Colonic mucosa (tissue), 4 donors: ENCODE measurements at places on chromosomes 7 and 10. TPM values are rescaled to one million over a fixed set of nuclear protein-coding genes. Genes with fewer than 3 reads are reported as not detected.
A peak's percentile ranks its signal among the peaks of the same experiment; 100 is the strongest.

DNA sequence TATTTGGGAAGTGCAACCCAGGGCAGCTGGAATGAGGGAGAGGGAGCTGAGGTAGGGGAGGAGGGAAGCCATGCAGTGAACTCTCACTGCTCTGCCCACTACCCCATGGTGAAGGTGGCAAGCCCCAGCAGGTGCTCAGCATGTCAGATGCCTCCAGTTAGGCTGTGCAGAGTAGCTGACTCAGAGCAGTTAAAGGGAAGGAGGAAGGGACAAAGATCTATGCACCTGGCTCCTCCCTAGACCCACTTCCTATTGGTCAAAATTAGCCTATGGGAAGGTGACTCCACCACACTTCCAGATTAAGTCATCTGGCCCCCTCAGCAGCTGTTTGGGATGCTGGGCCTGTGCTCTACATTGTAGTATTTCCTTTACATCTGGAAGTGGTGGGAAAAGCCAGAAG, 125.7 kb upstream of the MTPN start:
- no peak for DNase-seq

The NODAL gene
- 0.17 TPM for total RNA-seq

- peak; percentile 91 for DNase-seq
Measured at GRCh38 chr10:101782811-101783735, at the start of gene NPM3. NPM3 (minus strand) TSS chr10:101783446; CDS start chr10:101783390, 56 bp downstream.

DNA sequence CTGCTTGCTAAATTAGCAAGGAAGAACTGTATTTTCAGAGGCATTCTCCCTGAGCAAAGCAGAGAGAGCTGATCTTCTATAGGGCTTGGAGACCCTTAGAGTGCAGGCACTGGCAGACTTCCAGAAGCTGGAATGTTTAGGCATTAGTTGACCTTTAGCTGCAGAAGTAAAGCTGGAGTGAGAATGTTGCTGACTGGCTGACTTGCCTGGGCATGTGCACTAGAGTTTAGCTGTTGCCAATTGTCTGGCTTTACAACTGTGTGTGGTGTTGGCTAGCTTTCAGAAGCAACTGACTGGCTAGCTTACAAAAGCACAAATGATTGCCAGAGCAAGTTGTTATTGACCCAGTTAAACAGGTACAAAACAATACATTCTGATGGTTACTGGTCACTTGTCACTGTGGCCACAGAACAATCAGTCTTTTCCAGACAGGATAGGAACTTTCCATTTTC, 25.1 kb downstream of the FAM13C start:
- peak; percentile 28 for DNase-seq

GRCh38 chr10:22042557-22043326, 39.2 kb upstream of the DNAJC1 start:
- DNase-seq, result no peak

The URGCP gene
- total RNA-seq, result 45.5 TPM

DNA sequence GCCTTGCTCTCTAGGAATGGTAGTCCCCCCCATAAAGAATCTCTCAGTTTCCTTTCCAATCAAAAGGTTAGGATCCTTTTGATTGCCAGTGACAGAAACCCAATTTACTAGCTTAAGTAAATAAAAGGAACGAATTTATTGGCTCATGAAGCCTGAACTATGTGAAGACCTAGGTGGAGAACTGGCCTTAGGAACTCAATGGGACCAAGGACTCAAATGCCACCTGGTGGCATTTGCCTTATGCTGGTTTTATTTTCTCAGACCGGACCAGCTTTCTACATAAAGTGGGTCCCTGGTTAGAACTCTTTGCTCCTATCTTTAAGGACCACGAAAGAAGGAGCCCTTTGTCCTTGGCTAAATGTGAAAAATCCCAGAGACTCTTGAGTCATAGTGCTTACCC, 25.4 kb downstream of the CFTR start:
- no peak for DNase-seq

The PDE6C gene
- total RNA-seq, result not detected

GRCh38 chr10:43132867-43133787, 5.1 kb upstream of the CSGALNACT2 start:
- peak; percentile 9 for DNase-seq

GRCh38 chr10:71880425-71881306, 29.6 kb upstream of the PSAP start:
- DNase-seq, result no peak

DNA sequence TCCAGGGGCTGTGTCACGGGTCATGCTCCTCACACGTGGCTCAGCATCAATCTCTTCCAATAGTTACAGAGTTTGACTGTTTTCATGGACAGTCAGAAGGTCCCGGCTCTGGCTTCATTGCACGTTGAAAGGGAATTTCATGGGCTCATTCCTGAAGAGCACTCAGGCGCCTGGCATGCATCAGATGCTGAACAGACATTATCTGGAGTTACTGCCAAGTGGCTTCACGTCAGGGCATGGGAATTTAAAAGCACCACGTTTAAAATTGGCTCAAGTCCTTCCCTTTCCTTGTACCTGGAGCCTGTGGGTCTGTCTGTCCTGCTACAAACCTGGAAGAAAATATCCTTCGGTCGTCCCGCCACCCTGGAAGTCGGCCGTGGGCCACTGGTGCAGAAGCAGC, 50.4 kb downstream of the CFAP46 start:
- DNase-seq, result no peak

- no peak for DNase-seq
Measured at GRCh38 chr7:45160417-45160881, 2.9 kb downstream of the RAMP3 start.

DNA sequence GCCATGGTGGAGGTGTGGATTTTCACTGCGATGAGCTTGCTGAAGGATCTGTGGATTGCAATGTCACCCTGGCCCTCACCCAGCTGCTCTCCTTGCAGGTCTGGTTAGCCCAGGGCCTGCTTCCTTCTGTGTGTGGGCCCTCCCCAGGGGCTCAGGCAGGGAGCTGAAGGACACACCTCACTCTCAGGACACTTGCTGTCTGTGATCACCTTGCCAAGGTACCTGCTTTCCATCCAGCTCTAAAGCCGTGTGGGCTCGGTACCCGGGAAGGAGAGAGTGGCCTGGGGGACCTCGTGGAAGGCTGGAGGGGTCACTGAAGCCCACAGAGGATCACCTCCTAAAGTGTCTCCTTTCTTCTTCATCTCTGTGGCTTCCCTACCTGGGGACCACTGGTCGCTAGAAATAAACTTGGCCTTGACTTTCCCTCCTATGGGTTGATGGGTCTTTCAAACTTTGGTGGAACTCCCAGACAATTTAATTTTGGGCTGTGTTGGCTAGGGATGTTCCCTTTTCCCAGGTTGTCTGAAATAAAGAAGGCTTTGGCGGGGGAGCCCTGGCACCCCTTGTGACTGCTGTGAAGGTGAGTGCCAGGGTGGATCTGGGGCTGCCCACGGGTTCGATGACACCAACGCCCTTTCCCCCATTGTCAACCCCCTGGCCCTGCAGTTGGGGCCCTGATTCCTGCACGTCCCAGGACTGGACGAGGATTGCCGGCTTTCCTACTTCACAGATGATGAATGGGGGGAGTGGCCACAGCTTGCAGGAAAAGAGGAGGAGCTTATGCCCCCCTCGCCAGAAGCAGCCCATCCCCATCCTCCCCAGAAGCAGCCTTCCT, 331.0 kb downstream of the ADARB2 start:
- no peak for DNase-seq

DNA sequence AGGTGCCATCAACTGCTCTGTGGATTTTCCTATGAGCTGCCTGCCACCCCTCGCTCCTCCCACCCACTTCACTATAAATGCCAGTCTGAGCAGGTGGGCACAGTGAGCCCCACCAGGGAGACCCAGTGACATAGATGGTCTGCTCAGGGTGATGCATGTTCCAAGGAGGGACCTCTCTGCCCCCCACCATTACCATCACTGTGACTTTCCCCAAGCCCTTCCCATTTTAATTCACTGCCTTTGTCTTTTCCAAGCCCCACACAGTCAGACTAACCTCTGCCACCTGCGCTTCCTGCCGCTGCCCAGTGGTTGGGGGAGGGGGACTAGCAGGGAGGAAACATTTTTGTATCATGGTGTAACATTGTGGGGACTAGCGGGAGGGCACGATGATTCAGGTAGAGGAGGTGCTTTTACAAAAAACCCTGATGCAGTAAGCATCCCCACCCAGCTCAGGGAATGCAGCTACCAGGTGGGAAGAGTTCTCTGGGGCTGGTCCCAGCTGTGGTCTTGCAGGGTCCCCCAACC, 24.6 kb downstream of the PRSS2 start:
- no peak for DNase-seq

The GRM3 gene
- total RNA-seq, result not detected

DNA sequence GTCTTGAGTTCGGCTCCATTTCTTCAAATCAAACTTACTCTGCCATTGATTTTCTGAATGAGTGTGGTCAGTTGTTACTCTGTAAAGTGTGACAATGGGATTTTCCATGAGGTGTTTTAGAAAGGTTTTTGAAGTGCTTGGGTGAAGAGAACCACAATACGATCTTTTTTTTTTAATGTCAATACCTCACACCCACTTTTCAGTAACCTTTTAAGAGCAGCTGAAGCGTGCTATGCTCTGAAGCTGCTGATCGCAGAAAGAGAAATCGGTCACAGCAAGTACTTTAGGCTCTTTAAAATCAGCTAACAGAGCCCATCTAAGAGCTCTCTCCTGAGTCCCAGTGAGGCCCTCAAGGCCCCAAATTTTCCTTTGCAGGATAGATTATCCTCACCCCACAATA, 34.4 kb upstream of the YAE1 start:
- DNase-seq, result no peak

DNA sequence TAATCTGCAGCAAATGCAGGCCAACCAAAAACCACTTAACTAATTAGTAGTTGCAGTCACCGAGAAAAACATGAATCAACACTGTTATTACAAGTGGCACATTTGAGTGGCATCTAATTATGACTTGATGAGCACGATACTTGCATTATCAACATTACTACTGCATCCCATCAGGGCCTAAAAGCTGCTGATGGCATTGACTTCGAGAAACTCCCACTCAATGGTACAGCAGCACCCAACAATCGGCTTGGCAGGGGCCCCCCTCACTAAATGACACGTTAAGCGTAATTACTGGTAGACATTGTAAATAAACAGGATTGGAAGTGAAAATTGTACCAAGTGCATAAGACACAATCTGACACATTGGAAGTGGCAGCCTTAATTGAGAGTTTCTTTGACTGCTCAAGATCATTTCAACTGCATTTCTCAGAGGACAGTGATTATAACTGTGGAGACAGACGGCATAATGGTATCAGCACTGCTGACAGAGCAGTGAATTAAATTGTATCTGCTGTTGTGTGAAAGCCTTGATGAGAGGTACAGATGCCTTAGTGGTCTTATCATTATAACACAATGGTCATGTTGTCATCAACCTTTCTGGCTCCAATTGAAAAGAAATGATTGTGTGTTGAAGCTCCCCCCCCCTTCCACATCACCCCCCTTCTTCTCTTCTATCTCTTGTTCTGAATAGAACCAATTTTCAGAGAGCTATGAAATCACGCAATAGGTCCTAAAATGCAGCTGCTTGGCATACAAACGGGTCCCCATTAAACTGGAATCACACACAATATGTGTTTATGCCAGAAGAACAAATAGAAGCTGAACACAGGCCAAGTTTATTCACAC, 43.4 kb downstream of the SHTN1 start:
- no peak for DNase-seq

DNA sequence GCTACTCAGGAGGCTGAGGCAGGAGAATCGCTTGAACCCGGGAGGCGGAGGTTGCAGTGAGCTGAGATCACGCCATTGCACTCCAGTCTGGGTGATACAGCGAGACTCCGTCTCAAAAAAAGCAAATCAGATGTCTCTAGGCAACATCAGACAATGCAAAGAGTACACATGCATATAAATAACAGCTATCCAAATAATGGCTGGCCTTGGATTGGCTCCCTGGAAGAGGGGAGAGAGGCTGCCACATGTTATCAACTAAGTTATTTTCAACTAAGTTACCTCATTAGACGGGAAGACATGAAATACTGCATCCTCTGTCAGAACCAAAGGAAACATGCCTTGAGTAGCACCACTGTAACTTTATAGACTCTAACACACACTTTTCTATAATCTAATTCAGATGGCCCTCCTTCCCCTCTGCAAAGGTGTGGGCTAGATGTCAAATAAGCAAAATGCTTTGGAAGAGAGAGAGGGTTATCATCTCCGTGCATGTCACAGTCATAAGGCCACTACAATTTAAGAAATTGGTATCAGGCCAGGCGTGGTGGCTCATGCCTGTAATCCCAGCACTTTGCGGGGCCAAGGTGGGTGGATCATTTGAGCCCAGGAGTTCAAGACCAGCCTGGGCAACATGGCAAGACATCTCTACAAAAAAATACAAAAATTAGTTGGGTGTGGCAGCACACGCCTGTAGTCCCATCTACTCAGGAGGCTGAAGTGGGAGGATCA, 22.5 kb upstream of the SPOCK2 start:
- DNase-seq, result no peak

DNA sequence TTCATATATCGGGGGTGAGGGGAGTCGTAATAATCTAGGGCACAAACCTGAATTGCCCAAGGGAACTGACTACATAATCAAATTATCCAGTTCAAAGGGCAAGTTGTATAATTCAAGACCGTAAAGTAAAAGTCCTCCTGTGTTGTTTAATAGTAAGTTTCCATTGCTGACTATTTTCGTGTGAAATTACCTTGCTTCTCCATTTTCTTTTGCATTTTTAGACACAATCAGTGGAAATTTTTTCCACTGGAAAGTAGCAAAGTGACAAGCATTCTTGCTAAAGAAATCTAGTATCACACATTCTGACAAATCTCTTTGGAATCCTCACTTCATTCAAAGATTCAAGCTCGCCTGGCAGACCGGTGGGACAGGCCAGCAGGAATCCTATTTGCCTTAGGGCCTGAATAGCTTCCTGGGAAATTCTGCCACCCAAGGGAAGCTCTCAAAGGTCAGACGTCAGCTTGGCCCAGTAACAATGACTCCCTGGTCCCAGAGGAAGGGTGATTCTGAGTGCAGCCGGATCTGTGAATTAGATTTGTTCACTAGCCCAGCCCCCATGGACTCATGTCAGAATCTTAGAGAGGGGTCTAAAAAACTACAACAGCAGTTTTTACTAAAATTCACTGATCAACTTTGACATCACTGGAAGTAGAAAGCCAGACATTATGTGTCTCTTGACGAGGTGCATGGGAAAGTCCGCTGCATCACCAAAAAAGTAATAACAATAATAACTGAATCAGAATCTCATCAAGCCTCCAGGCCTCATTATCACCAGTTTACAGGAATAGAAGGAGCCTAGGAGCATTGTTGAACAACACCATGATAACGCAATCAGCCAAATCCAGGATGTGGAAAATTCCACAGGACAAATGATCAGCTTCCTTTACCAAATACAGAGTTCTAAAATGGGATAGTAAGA, 161.0 kb downstream of the SKIDA1 start:
- DNase-seq, result peak; percentile 32

DNA sequence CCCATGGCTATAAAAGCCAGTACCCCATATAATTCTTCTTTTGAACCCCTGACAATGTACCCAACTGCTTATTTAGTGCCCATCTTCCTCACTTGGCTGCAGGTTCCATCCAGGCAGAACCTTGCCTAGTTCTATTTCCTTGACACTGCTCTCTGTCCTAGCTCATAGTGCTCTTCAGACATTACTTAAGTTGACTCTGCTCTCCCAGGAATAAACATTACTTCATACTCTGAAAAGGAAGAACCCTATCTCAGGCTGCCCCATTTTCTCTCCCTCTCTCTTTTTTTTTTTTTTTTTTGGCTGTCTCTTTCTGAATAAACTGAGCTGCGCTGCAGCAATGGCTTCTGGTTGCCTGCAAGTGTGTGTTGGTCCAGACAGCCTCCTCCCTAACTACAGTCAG, 21.0 kb downstream of the ACTA2 start:
- no peak for DNase-seq

- no peak for DNase-seq
Measured at GRCh38 chr10:83564889-83565588, 574.3 kb upstream of the GHITM start.

GRCh38 chr7:80902716-80903308, 16.0 kb downstream of the SEMA3C start:
- DNase-seq, result no peak
